Stimulated activated CD4-positive, alpha-beta T cell treated with anti-CD3 and anti-CD28 coated beads, Interleukin-15, amount 100 ng/mL, for 1 hour (primary cell): ENCODE measurements at places on chromosomes 2 and 18.
A peak's percentile ranks its signal among the peaks of the same experiment; 100 is the strongest.

DNA sequence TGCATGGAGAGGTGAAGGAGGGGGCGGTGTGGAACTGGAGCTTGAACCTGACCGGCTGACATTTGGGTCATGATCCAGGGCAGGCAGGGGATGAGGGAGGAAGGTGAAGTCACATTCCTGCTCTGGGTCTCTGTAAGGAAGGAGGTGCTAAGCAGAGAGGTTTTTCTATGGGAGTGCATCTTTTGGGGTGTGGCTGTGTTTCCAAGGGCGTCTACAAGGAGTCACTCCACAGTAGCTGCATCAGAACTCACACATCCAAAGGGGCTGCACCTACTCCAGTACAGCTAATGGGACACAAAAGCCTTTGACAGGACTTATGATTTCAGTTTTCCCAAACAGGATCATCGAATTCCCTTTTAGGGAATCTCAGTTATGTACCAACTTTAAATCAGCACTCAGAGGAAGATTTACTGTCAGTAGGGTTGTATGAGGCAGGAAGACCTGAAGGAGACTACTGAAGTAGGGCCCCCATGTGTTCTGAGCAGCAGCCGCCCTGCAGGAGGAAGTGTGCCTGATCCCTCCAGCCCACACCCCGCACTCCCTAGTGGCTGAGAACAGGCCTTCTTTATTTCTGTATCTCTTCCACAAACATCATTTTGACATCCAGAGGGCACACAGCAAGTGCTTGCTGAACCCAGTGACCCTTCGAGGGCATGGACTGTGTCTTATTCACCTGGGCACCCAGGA lies 137.2 kb downstream of the CELF4 start:
- DNase-seq: no peak

DNA sequence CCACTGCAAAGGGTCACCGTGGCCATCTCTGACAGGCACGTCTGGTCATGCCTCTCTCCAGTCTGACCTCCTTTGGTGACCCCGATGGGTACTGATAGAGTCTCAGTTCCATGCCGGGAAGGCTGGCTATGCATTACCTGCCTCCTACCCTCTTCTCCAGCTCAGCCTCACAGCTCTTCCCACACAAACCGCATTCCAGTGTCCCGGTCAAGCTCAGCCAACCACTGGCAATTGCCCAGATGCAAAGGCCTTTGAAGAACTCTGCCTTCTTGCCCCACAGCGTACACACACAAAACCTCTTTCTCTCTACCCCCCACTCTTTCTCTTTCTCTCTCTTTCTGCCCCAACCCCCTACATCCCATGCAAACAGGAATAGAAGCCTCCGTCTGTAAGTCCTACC lies 37.6 kb downstream of the TMEM163 start:
- DNase-seq: no peak

DNA sequence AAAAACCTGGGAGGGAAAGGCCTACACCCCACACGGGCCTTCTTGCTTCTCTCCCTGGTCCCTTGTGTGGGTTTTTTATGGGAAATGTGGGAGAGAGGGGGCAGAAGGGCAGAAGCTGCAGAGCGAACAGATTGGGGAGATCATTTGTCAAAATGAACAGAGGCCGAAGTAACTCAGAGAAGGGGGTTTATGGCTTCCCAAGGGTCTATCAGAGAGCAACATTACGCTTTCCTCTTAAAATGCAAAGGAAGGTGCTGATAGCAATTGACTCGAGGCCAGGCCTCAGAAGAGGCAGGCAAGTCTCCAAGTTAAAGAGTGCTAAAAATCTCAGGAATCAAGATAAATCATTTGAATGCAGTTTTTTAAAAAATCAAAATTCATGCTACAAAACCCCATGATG lies 101.5 kb downstream of the SGPP2 start:
- no peak for DNase-seq

- no peak for DNase-seq
Observed at GRCh38 chr2:172462373-172462848, 35.0 kb downstream of the ITGA6 start.

- DNase-seq: no peak
Observed at GRCh38 chr2:222297600-222297935, 1.2 kb downstream of the PAX3 start.

DNA sequence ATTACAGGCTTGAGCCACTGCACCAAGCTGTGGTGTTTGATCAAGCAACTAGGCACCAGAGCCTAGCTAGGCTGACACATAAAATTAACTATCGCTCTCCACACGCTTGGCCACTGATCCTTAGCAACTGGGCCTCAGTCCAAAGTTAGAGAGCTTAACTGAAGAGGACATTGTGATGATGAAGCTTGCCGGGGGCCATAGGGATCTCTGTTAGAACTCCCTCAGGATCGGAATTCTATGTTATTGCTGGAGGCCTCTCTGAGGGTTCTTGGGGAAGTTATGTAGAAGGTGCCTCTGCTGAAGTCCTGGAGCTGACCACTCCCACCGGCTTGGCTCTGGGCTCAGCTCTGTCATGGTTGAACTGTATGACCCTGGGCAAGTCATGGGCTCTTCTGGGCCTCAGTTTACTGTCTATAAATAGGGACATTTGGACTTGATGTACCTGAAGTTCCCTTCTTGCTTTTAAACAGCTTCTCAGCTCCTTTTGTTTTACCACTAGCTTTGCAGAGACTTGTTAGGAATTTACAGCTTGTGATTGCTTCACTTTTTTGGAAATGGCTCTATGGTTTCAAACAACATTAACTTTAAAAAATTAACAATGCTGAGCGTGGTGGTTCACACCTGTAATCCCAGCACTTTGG lies 44.1 kb downstream of the GATA6 start:
- no peak for DNase-seq

GRCh38 chr18:58297198-58297597 lies 253.2 kb downstream of the NEDD4L start:
- DNase-seq: no peak

- DNase-seq: no peak
Observed at GRCh38 chr18:38497266-38497665, 931.7 kb upstream of the CELF4 start.

DNA sequence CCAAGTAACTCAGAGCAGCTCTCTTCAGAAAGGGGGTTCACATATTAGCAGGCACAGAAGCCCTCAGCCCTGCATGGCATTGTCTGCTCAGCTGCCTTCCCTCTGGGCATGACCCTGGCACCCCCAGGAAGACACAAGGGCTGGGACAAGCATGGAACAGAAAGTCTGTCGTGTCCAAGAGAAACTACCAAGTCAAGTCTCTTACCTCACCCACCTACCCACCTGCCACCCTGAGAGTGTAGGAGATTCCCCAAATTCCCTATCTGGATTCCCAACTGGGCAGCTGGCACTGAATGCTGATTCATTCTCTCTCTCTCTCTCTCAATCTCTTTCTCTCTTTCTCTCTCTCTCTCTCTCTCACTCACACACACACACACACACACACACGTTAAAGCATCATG lies 21.6 kb downstream of the SMAD7 start:
- no peak for DNase-seq

GRCh38 chr2:220025207-220025606 lies 397.8 kb downstream of the SLC4A3 start:
- DNase-seq: no peak

DNA sequence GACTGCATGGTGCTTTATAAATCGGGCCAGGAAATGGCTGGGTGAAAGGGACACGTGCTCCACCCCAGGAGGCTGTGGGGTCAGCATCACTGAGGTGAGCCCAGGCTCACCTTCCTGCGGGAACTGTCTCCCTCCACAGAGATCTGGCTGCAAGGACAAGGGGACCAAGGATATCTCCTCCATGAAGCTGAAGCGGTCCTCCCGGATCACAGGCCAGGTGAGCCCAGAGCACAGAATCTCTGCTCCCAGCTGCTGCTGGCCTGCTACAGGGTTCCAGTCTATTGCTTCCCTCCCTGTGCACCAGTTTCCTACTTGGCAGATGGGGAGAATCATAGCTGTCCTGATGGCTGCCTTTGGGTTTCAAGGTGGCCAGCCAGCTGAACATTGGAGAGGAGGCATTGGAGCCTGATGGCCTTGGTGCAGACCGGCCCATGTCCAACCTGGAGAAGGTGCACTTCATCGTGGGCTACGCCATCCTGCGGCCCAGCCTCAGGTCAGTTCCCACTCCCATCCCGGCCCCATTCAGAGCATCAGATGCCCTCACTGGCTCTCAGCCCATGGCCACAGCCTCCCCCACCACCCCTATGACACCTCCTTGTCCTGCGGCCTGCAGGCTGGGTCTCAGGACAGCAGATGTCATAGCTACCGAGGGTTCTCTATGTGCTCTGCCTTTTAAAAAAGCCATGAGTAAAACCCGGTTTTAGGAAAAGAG lies 33.7 kb upstream of the GPR17 start:
- no peak for DNase-seq

GRCh38 chr18:30674596-30674995 lies 367.9 kb downstream of the DSC3 start:
- DNase-seq: no peak

DNA sequence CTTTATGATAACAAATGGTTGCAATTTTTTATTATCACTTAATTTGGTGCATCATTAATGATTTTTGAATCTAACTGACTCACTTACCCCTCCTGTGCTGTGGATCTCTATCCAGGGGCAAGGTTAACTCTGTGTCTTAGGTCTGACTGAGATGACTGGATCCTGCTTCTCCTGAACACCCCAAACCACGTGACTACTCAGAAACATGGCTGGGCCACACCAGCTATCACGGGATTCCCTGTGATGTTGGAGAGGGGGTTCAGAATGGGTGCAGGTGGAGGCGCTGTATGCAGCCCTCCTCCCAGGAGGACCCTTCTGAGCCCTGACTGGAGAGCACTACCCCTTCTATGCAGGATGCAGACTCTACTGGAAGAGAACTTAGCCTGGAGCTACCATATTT lies 152.4 kb upstream of the CAPN13 start:
- no peak for DNase-seq

DNA sequence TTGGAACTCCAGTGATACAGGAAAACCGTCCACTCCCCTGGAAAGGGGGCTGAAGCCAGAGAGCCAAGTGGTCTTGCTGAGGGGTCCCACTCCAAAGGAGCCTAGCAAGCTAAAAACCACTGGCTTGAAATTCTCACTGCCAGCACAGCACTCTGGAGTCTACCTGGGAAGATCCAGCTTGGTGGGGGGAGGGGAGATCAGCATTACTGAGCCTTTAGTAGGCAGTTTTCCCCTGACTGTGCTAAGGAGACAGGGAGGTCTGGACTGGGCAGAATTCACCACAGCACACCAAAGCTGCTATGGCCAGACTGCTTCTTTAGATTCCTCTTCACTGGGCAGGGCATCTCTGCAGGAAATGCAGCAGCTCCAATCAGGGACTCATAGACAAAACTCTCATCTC lies 510.7 kb upstream of the LRRTM1 start:
- DNase-seq: no peak

GRCh38 chr18:79570266-79571201 lies 109.1 kb upstream of the CTDP1 start:
- no peak for DNase-seq

- DNase-seq: no peak
Observed at GRCh38 chr2:15840148-15840547, 100.2 kb upstream of the MYCN start.

- no peak for DNase-seq
Observed at GRCh38 chr18:46366201-46366600, 262.0 kb downstream of the HAUS1 start.

GRCh38 chr2:71150082-71150816 lies 19.8 kb downstream of the MPHOSPH10 start:
- no peak for DNase-seq

DNA sequence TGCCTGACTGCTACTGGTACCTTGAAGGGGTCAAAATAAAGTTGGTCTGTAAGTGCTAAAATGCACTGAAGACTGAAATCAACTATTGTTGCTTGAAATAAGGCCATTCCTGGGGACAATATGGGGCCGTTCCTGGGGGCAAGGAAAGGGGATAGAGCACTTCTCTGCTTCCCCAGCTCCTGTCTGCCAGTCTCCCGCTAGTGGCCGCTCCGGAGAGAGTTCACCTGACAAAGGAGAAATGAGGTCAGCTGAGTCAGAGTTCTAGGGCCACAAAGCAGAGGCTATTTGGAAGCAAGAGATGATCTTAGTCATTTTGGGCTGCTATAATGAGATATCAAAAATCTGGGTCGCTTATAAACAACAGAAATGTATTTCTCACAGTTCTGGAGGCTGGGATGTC lies 345.9 kb downstream of the TSN start:
- DNase-seq: no peak

DNA sequence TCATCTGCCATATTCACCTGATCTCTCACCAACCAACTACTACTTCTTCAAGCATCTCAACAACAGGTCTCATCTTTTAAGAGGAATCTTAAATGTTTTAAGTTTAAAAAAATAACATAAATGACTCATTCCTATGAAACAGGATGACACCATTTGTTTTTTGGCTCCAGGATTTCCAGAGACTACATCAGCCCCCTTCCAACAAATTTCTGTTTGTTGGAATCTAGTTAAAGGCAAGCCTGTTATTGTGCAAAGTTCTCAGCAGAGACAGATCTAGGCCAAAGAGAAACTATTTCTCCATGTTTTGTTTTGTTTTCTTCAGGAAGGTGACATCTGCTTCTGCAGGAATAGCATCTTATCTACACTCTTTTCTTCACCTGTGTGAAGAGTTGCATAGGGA lies 204.8 kb upstream of the SH3BP4 start:
- no peak for DNase-seq

DNA sequence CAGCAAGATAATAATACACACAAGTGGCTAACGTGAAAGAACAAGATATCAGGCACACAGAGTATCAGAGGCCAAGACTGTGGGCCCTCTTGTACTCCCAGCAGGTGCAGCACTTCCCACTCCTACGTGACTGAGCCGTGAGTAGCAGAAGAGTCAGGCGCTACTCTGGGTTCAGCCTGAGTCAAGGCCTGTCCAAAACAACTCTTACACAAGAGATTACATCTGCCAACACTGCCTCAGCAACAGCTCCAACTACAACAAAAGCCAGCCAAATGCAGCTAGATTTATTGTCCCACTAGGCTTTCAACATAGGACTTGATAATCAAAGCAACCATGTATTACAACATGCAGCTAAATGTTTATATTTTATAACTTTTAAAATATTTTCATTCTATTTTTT lies 56.2 kb downstream of the ITSN2 start:
- no peak for DNase-seq

GRCh38 chr2:119349289-119349688 lies 17.3 kb downstream of the C2orf76 start:
- DNase-seq: no peak

- DNase-seq: peak; percentile 55
Observed at GRCh38 chr2:218398437-218399390, 954 bp upstream of the CTDSP1 start.

- no peak for DNase-seq
Observed at GRCh38 chr2:852168-852567, 98.5 kb upstream of the SNTG2 start.

DNA sequence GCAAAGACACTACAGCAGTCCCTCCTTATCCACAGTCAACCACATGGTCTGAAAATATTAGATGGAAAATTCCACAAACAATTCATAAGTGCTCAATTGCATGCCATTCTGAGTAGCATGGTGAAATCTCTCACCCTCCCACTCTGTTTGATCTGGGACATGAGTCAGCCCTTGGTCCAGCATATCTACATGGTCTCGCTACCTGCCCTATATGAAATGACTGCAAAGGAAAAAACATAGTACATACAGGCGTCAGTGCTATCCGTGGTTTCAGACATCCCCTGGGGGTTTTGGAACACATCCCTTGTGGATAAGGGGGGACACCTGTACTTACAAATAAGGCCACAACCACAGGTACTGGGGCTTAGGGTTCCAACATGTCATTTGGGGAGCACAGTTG lies 73.7 kb downstream of the CABLES1 start:
- DNase-seq: no peak
